Hematopoietic multipotent progenitor cell treated with erythropoietin and hydrocortisone succinate and interleukin-3 and kit ligand, for 15 days (in vitro differentiated cells): ENCODE measurements at places on chromosomes 16 and 17.

DNA sequence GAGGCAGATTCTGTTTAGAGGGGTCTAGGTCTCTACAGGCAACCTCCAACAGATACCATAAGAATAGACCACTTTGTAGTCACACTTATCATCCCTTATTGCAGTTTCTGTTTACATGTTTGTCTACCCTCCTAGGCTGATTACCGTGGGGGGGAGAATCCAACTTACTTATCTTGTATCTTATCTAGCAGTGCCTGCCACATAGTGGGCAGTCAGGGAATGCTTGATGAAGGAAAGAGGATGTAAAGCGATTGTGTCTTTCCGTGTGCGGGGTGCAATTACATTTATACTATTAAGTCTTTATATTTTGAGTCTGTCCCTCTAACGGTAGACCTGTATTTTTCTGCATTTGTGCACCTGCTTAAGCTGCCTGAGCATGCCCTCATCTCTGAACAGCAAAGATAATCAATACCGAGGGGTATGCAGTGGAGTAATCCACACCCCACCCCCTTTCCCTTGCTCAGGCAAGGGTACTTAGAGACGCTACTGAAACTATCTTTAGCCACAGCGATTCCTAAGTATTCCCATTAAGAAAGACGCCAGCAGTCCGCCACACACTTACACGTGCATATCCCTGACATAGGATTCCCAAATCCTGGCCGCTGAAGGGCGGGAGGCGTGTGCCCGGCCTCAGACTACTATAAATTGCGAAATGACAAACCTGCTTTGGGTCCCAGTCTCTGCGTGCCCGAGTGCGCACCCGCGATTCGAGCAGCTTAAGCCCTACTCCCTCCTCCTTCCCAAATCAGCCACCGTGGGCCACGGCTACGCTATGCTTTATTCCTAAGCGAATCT lies 635 bp upstream of the AATF start:
- DNase-seq: no peak

DNA sequence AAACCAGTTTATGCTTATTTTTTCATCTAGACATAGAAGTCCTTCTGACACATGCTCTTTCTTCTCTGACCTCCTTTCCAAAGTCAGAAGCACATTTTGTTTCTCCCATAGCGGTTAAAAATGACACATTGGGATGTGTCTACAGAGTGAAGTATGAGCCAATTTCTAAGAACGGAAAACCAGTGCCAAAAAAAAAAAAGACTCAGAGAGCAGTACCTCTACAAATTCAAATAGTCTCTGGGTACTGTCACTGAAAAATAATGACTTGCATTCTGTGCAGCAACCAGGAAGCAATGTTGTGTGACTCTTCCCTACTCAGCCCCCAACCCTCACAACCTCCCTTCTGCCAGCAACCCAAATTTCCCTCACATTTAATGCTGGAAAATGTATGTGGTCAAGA lies 145.5 kb upstream of the PMFBP1 start:
- no peak for DNase-seq

DNA sequence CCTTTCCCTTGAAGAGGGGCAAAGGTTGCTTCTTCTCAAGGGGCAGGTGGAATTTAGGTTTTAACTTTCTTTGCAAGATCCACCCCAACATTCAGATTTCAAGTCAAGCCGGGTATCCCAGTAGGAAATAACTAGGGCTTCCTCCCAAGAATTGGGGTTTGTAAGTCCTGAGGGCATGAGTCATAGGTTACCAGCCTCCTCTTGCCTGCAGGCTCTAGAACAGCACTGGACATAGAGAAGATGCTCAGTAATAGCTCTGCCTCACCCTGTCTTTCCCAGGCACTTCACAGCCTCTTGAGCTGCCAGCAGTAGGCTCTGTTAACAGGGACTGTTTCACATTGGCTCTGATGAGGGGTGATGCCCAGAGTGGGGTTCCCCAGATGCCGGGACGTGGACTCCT lies 35.8 kb upstream of the ZFP90 start:
- no peak for DNase-seq

DNA sequence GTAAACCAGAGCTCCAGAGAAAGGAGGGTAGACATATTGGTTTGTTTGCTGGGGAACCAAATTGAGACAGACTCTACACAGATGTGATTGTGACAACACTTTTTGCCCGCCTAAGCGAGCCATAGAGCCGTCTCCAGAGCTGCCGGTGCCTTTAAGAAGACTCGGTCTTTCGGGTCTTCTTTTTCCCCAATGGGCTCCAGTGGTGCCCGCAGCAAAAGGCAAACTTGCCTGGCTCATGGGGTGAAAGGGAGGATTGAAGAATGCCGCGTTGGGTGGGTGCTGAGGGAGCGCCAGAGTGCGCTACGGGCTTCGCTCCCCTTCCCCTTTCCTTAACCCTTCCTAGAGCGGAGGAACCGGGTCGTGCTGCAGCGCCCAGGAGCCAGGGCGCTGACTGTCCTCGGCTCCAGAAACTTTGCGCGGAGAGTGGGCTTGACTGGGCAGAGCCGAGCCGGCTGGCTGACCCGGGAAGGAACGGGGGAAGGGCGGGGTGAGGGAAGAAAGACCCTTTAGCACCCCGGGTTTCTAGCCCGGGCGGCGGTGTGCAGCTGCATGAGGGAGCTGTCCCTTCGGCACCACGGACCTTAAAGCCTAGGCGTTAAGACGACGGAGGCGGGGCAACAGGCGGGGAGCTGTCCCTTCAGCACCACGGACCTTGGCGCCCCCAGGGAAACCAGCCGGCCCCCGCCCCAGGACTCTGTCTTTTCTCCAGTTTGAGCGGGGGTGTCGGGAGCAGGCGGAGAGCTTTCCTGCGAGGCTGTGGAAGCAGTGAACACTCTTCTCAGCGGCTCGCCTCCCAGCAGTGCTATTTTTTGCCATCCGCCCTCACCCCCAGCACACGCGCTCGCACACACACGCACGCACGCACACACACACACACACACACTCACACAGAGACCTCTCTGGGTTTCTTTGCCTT lies at the start of gene CACNG3:
Gene CACNG3, plus strand, starts transcription at position 880 of the 916 bp plus-strand sequence. CDS start 420 bp downstream, outside the sequence.
- no peak for DNase-seq

- DNase-seq: no peak
These were observed 11.7 kb upstream of the CPPED1 start for GRCh38 chr16:12815361-12815760.

- no peak for DNase-seq
These were observed 3.6 kb downstream of the AMDHD2 start for GRCh38 chr16:2523801-2524231.
